Amniotic stem cell (primary cell): ENCODE measurements at places on chromosomes 16 and 17.

- no peak for DNase-seq
These were observed 4.1 kb downstream of the KRT25 start for GRCh38 chr17:40751065-40751464.

GRCh38 chr17:17934806-17935205 lies 37.4 kb downstream of the TOM1L2 start:
- no peak for DNase-seq

DNA sequence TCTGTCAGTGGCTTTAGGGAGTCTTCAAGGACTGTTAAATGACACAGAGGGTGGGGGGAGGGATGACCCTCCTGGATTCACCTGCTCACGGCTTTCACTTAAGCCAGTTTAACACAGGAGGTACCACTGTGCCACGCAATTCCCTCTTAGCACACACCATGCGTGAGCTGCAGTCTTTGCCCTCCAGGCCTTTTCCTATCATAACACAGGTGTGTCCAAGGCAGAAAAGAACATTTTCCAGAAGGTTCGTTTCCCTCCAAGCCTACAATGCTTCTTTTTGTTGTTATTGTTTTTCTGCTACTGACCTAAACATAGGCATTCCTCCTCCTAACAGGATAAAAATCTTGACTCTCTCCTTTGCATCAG lies 1.1 kb downstream of the ZFHX3 start:
- DNase-seq, result no peak

DNA sequence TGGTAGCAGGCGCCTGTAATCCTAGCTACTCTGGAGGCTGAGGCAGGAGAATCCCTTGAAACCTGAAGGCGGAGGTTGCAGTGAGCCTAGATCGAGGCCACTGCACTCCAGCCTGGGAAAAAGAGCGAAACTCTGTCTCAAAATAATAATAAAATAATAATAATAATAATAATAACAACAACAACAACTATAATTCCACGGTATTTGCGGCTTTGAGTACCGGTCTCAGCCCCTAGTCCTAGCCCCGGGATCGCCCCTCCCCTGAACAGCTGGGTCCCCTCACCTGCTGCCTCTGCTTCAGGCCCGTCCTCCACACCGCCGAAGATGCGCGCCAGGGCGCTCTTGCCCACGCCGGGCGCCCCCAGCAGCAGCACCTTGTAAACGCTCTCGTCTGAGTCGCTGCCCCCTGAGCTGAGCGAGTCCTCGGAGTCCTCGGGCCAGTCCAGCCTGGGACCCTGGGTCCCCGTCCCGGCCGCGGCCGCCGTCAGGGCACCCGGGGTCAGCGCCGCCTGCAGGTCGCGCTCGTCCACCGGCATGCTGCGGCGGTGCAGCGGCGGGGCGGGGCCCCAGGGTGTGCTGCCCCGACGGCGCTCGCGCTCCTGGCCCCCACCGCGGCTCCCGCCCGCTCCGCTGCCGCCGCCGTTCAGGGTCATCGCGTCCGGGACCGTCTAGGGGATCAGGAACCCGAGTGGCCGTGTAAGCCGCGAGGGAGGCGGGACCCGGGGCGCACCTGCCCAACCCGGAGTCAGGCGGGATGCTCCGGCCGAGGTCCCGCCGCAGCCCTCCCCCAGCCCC lies 611 bp downstream of the RRAD start:
- no peak for DNase-seq

DNA sequence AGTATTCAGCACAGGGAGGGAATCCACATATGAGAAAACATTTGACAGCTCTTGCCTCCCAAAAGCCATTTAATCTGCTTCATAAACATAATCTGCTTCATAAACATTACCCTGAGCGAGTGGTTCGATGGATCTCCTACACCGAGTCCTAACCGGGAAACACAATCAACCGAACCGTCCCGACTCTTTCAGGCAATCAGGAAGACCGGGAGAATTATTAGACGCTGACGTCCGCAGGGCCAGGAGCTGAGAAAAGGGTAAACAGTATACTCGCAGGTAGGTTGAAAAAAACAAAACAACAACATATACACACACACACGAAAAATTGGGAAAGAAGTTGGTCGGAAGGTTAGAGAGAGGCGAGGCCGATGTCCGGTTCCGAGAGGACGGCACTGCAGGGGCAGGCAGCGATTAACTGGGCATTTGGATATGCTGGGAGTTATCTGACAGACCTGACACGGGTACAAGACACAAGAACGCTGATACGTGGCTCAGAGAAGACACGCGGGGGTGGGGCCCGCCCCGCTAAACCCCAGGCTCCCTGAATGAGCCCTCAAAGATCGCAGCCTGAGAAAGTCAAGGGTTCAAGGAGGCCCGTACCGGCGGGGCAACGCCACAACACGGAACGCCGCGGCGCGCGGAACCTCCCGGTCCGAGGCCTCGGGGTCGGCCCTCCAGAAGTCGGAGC lies 585 bp downstream of the AP1G1 start:
- DNase-seq, result no peak

GRCh38 chr16:56352351-56353053 lies 72.8 kb downstream of the AMFR start:
- no peak for DNase-seq

DNA sequence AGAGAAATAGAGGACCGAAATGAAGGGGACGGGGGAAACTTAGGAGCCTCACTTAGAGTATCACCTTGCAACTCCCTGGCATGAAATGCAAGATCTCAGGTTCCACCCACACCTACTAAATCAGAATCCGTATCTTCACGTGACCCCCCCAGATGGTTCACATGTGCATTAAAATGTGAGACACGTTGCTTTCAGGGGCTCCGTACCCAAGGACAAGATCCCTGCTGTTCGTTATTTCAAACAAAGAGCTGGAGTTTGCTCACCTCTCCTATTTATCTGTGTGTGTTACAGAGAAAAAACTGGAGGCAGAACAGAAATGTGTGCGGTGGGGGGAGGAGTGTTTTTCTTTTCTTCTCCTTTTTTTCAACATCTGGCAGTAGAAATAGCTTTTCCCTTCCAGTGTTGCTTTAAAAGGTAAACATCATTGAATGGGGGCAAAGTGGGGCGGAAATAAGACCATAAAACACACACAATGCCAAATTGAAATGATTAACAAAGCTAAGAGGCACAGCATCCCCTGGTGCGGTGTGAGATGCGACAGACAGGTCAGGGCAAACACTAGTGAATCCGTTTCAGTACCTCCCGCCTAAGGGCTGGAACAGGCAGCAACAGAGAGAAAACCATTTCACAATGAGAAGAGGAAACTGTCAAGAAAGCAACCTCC lies 145.4 kb downstream of the SOX9 start:
- DNase-seq, result no peak

DNA sequence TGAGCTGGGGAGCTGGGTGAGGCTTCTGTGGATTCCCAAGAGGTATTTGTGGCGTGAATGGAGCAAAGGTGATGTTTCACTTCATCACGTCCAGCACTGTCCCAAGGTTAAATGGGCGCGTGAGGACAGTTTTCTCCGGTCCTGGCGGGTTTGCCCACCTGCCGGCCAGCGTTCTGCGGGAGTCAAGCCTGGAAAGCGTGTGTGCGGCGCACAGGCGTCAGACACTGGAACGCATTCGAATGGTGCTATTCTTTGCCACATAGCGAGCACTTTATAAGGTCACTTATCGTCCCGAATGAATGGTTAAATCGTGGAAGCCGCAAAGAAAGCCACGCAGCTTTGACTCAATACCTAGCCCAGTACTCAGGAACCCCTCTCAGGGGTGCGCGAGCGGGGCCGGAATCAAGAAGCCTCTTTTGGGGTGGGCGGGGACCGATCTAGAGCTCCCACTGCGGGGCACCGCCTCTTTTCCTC lies 446 bp upstream of the PSMD11 start:
- no peak for DNase-seq

DNA sequence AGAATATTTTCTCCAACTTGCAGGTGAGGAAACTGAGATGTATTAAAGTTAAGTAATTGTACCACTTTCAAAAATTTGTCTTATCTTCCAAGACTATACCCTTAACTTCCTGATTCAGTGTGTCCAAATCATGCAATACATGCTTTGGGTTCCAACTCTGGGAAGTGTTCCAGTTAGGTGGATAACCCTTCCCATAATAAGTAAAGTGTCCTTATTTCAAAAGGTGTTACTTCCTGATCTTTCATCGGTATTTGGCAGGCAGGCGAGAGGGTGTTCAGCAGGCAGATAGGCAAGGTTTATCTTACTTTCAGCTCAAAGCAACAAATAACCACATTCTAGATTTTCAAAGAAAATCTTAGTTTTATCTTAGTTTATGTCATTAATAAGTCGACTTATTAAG lies 46.3 kb upstream of the ARHGAP44 start:
- DNase-seq, result no peak

DNA sequence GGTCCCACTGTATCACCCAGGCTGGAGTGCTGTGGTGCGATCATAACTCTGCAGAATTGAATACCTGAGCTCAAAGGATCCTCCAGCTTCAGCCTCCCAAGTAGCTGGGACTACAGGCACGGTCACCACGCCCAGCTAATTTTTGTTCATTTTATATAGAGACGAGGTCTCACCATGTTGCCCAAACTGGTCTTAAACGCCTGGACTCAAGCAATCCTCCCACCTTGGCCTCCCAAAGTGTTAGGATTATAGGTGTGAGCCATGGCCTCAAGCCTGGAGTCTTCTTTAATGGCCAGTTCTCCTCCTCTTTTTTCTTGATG lies 484 bp downstream of the CD300LB start:
- no peak for DNase-seq

DNA sequence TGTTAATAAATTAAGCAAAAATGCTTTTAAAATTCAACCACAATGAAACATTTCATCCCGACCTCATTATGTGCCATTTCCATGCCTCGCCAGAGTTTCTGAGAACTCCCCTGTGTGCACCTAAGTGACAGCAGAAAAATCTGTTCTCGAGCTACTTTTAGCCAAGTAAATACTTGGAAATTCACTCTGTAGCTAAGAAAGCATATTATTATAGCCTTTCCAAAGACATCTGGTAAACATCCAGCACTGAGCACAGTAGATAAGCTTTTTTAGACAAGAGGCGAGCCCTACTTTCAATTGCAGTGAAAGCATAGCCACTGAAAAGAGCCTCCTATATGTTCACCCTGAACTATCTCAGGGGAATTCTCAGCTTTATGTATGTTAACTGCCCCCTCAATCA lies 242.8 kb upstream of the PSMD7 start:
- no peak for DNase-seq

DNA sequence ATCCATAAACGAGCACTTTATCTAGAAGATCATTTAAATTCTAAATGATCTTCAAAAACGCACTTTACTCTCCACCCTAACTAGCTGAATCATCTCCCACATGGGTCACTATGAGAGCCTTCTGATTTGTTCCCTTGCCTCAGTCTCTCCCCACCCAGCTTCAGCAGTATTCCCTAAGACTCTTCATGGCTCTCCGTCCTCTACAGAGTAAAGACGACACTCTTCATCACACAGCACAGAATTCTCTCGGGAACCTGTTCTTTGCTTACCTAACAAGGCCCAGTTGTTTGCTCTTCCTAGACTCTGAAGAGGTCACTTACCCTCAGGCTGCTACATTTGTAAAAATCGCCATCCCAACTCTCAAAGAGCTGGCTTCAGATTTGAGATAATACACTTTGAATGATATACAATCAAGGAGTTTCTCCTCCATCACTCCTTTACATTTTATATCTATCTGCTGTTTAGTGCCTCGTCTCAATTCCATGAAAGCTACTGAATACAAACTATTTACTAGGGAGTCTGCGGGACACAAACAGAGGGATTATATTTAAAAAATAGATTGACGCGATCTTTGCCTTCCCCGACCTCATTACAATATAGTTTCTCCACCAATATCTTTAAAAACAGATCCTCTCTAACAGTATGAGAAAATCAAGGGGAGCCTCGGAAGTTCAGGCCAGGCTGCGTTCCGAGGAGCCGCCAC lies 511 bp upstream of the LIG3 start:
- DNase-seq, result peak; percentile 5

- no peak for DNase-seq
These were observed 88.9 kb upstream of the HLF start for GRCh38 chr17:55175788-55176427.

DNA sequence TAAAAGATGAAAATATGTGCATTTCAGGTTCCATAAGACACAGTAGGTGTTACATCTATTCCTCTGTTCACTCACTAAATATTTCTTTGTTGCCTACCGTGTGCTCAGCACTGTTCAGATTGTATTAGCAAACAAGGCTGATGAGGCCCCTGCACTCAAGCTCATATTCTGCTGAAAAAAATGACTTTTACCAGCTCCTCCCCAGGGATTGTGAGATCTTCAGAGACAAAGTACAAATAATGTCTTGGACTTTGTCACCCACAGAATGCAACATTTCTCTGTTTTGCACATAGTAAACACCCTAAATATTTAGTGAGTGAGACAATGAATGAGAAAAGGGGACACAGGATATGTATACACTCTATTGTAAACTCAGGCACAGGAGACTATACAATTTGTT lies 21.9 kb upstream of the MYOCD start:
- no peak for DNase-seq

- no peak for DNase-seq
These were observed 102.7 kb downstream of the ABCC6 start for GRCh38 chr16:16120382-16121184.
